Aorta (tissue), 5 donors: ENCODE measurements at places on chromosomes 7 and 10. TPM values are rescaled to one million over a fixed set of nuclear protein-coding genes. Genes with fewer than 3 reads are reported as not detected.

PLEKHS1 gene
- polyA plus RNA-seq = 0.03 TPM

GRCh38 chr7:41287559-41288335, 415.1 kb downstream of the INHBA start:
- no peak for DNase-seq

GRCh38 chr10:78212060-78212785, 178.6 kb downstream of the RPS24 start:
- no peak for DNase-seq

DNA sequence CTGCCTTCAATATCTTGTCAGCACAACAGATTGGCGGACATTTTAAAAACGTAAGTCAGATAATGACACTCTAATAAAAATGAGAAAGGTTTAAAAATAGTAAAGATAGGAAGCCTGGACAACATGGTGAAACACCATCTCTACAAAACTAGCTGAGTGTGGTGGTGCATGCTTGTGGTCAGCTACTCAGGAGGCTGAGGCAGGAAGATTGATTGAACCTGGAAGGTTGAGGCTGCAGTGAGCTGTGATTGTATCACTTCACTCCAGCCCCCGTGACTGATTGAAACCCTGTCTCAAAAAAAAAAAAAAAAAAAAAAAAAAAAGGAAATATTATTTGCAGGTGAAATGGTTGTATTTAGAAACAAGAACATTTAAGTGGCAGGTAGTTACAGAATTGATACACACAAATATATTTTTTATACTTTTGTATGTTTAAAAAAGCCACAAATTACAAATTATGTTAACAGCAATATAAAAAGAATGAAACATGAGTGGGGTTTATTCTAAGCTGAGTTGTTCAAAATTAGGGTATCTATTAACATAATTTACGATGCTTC, 141.9 kb downstream of the ADK start:
- DNase-seq = no peak

DNA sequence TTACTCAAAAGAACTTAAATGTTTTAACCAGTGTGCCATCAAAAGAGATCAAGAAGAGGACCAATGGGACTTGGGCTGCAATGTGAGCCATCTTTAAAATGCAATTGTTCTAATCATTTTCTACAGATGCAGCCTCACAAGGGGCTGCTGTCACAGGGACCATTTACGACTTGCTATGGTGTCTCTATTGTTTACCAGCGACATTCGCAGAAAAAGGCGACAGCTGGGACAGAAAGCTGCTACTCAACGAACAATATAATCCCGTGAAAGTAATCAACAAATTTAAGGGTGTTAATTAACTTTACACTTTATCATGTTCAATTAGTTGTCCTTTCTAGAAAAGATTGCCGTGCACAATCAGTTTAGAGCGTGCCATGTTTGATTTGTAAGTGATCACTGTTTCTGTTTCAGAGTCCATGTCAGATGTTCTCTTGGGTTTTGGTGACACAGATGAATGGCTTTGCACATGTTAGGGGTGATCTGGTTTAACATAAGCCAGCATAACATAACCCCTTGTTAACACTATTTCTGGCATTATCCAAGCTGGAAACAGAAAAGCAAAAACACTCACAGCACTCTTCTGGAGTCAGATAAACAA, 110.8 kb downstream of the HIBADH start:
- DNase-seq = no peak

- no peak for DNase-seq
Observed at GRCh38 chr10:48906841-48907240, 32.8 kb downstream of the LRRC18 start.

TRIP6 gene
- 39.3 TPM for polyA plus RNA-seq

DNA sequence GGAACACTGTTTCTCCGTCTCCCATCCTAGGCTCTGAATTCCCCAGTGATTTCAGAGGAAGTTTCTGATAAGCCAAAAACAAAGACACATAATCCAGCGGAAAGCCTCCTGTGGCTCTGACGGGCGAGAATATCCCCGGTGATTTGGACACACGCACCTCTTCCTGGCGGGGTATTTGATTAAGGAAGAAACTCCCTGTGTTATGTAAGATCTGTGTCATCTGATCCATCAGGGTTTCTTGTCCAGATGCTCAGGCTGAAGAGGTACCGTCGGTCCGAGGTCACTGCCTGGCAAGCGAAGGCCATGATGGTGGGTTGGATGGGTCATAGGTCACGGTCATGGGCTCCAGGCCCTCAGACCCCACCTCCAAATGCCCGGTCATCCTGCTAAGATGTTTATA, 39.6 kb upstream of the DNAJB6 start:
- no peak for DNase-seq

WNT2 gene
- polyA plus RNA-seq = not detected

DNA sequence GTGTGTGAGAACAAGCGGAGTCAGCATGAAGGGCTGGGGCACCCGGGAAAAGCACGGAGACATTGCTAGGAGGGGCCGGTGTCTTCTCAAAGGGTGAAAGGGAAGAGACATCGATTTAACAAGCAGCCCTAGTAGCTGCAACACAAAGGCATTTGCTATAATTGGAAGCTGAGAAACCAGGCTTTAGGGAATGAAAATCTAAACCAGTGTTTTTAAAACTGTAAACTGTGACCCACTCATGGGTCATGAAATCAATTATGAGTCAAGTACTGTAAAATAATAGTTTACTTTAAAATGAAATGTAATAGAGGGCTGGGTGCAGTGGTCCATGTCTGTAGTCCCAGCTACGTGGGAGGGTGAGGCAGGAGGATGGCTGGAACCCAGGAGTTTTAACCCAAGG, 128.7 kb upstream of the RHEB start:
- no peak for DNase-seq

- DNase-seq = no peak
Observed at GRCh38 chr7:44621034-44621749, 14.8 kb downstream of the OGDH start.

CNPY1 gene
- polyA plus RNA-seq = not detected

GRCh38 chr7:148623586-148624282, 33.2 kb downstream of the C7orf33 start:
- DNase-seq = no peak

NOS3 gene
- 17.3 TPM for polyA plus RNA-seq

- DNase-seq = no peak
Observed at GRCh38 chr7:153902862-153903261, 149.3 kb upstream of the DPP6 start.

- DNase-seq = no peak
Observed at GRCh38 chr10:52649511-52649910, 123.1 kb downstream of the MBL2 start.

CCZ1 gene
- 60.9 TPM for polyA plus RNA-seq
